Peyer's patch (tissue), 4 donors: ENCODE measurements at places on chromosomes 4 and X. TPM values are rescaled to one million over a fixed set of nuclear protein-coding genes. Genes with fewer than 3 reads are reported as not detected.

GRCh38 chr4:85815796-85816459 lies 341.0 kb downstream of the ARHGAP24 start:
- DNase-seq: no peak
- no peaks in the 10 kb centered on the region for H3K4me1 ChIP-seq
- no peak overlapping the region for H3K27ac ChIP-seq
- H3K27me3 ChIP-seq: no peaks in the 10 kb centered on the region

DNA sequence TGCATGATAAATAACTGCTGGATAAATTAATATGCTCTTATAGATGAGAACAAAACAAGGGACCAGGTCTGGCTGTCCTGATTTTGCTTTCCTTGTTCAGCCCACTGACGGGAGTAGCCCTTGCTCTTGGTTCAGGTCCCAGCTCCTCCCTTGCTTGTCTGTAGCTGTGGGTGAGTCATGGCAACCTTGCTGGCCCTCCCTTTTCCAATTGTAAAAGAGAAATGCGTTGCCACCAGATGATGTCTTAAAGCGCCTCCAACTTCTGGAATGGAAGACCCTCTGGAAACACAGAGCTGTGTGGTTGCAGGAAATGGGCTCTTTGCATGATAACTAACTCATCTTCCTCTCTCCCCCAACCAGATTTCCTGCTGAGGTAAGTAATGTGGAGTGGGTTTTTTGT lies 171.4 kb downstream of the AASDH start:
- peak overlapping the region; percentile 81 for H3K27ac ChIP-seq
- DNase-seq: peak; percentile 59
- peak overlapping the region; percentile 45 for H3K4me3 ChIP-seq
- no peaks in the 10 kb centered on the region for H3K4me1 ChIP-seq
- H3K36me3 ChIP-seq: no peaks in the 10 kb centered on the region

- no peaks in the 10 kb centered on the region for H3K4me1 ChIP-seq
- no peak overlapping the region for H3K4me3 ChIP-seq
- no peak overlapping the region for H3K27ac ChIP-seq
- H3K36me3 ChIP-seq: peaks cover 17% of the 10 kb centered on the region
- no peak for DNase-seq
These were observed 114.9 kb downstream of the ZNF827 start for GRCh38 chr4:145823743-145824142.

DNA sequence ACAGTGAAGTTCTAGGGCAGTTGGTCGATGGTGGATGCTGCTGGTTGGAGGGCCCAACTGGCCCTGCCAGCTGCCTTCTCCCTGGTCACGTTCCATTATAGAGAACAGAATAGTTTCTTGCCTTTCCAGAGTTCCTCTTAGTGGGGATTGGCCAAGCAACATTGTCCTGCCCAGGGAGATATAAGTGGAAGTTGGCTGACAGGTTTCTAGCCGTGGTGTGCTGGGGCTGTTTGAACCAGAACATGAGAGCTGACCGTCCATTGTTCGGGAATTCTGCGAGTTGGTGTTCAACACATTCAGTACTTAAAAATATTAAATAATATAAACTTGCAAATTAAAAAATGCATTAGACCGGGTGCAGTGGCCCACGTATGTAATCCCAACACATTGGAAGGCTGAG lies 3.5 kb upstream of the AFAP1 start:
- no peaks in the 10 kb centered on the region for H3K36me3 ChIP-seq
- no peak overlapping the region for H3K27ac ChIP-seq
- H3K27me3 ChIP-seq: no peaks in the 10 kb centered on the region

DNA sequence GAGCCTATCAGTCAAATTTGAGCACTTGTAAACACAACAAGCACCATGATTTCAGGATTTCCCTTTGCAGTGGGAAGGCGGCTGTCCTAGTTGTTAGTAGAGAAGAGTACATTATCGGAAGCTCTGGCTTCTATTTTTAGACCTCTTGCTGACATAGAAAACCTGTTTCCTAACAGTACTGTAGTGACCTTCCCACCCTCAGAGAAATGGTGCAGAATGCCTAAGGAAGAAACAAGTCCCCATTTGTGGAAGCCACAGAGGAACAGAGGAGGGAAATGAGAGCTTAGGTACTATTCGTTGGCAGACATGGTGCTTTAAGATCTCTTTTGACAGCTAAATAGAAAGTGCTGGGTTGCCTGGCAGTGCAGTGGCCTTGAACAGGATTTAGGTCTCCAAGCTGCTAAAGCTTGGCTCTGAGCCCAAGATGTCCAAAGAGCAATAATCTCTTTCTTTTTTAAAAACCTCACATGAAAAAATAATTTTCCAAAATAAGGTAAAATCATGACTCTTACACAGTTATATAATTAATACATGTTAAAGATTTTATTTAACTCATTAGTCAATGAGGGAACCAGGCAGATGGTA lies 24.9 kb downstream of the GLRA2 start:
- H3K4me3 ChIP-seq: no peak overlapping the region
- no peaks in the 10 kb centered on the region for H3K4me1 ChIP-seq
- H3K27me3 ChIP-seq: no peaks in the 10 kb centered on the region
- no peak for DNase-seq
- H3K27ac ChIP-seq: no peak overlapping the region

- H3K27me3 ChIP-seq: no peaks in the 10 kb centered on the region
- no peak for DNase-seq
- H3K36me3 ChIP-seq: no peaks in the 10 kb centered on the region
These were observed 24.8 kb downstream of the SMIM20 start for GRCh38 chr4:25938787-25939186.

DNA sequence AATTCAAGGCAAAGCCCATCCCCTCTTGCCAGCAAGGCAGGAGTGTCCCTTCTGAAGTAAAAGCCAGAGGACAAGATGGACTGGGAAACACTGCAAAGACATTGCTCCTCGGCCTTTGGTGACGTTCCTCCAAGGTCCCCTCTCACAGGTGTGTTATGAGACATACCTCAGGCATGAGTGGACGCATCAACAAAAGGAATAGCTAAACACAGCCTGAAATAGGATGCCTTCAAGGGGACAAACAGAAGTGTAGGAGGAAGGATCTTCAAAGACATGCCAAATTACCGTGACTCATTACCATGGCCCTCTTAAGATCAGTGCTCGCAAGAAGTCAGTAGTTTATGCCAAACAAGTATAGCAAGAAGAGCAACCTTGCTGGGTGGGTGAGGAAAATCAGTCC lies 6.0 kb upstream of the IDS start:
- H3K4me1 ChIP-seq: no peaks in the 10 kb centered on the region
- no peak overlapping the region for H3K27ac ChIP-seq
- H3K4me3 ChIP-seq: no peak overlapping the region
- no peaks in the 10 kb centered on the region for H3K36me3 ChIP-seq

- DNase-seq: peak; percentile 66
- no peaks in the 10 kb centered on the region for H3K27me3 ChIP-seq
These were observed 901 bp downstream of the JADE1 start for GRCh38 chr4:128810331-128810870.

The CT45A1 gene
- total RNA-seq: not detected
